T-helper 2 cell treated with Interferon-gamma antibody and Interleukin-4, amounts not matched to agents 100 ng/mL and 5 ng/mL, for 36 hours (primary cell): ENCODE measurements at places on chromosomes 6 and 20. TPM values are rescaled to one million over a fixed set of nuclear protein-coding genes. Genes with fewer than 3 reads are reported as not detected.

The TPBG gene
- not detected in 2 replicates for total RNA-seq

The MUC21 gene
- total RNA-seq = not detected in 2 replicates

The UBE2V1 gene
- total RNA-seq = 133 and 137 TPM in 2 replicates

The ARMC2 gene
- total RNA-seq = 6.2 and 6.9 TPM in 2 replicates
